Fibroblast of mammary gland (primary cell): ENCODE measurements at places on chromosomes 1 and 21.

DNA sequence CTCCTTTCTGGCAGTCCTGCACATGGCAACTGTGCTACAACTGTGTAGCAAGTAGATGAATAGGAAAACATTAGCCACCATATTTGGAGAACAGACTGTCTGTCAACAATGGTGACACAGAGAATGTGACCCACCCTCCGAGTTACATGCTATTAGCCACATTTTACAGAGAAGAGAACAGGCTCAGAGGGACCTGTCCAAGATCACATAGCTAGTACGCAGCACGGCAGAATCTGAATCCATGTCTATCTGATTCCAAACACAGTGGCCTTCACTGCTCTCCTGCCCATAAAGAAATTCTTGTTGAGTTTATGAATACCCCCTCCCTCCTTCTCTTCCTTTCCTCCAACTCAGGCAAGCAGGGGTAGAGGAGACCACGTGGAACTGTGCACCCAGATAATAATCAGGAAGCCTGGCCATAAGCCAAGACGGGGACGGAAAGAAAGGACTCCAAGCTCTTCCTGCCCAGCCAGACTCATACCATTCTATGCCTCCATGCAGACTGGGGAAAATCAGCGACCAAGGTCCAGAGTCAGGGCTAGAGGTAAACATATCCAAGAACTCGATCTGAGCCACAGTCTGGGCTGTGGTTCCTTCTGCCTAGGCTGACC, 78.8 kb downstream of the TRABD2B start:
- DNase-seq: no peak

GRCh38 chr1:23578311-23578996, 19.2 kb upstream of the ID3 start:
- peak; percentile 69 for DNase-seq

DNA sequence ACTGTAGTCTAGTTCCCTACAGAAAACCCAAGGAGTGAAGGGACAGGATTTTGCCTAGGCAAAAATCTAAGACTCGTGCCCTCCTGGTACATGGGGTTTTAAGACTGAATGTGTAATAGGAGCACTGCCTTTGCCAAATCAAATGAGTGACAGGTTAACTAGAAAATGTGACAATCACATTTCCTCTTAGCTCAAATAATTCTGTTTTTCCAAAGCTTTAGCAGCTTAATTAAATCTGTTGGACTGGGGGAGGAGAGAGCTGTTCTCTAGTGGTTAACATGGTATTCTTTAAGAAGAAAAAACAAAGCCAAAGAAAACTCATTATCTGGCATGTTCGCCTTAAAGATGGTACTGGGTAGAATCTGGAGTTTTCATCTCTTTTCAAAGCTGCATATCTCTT, 12.6 kb downstream of the FNDC5 start:
- DNase-seq: no peak

DNA sequence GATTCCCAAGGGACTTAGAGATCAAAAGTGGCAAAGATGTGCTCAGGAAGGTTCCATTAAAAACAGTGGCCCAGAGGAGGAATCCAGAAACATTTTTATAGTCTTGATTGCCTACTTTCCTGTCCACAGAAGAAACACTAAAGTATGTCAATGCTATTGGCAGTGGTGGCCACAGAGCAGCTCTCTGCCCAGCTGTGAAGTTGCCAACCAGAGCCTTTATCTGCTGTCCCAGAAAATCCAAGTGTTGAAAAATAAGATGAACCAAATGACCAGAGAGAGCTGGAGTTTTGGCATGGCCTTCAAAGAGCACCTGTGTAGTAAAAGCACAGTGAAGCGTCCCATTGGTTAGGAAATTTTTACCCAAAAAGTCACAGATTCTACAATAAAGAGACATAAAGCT, 181.2 kb downstream of the TGFBR3 start:
- DNase-seq: no peak

DNA sequence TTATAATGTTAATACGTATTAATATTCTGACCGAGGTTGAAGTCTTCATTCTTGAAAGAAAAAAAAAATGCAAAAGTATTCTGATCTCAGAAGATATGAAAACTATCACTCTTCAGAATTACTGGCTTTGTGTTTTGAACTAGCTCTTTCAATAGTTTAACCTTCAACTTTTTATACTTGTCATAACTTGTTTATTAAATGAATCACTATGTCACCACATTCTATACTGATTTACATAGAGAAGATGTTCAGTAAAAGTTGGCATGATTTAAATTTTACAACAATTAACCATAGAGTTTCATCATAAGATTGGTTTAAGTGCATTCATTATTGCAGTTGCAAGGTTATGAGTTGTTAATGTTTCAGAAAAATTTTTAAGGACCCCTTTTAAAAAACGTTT, 57.3 kb downstream of the HS2ST1 start:
- no peak for DNase-seq

- no peak for DNase-seq
Observed at GRCh38 chr1:210252621-210253051, 20.0 kb downstream of the SERTAD4 start.

- no peak for DNase-seq
Observed at GRCh38 chr1:37113285-37113997, 79.1 kb upstream of the GRIK3 start.

DNA sequence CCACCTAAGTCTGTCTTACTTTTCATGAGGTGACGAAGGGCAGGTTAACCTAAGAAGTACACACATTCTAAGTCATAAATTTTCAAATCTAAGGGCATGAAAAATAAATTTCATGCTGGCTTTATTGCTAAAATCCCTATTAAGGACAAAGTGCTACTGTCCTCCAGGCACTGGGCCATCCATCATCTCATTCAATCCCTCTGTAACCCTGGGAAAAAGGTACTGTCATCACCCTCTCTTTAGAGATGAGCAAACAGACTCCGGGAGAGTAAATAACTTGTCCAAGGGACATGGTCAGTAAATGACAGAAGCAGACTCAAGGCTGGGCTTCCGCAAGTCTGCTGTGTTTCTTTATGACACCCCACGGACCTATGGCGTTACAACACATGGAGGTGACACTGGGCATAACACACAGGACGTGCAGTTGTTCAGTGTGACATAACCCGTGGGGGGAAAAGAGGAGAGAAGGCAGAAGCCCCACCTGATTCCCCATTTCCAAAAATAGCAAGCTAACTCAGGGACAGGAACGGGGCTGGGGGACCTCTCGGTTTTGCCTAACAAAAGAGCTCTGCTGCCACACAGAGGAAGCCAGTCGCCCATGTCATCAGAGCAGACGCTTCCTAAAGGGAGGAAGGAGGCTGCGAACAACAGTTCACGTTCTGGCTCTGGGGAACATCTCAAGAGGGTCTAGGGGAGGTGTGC, 12.5 kb upstream of the SRM start:
- DNase-seq: no peak

GRCh38 chr1:46461809-46462448, 27.7 kb upstream of the DMBX1 start:
- peak; percentile 7 for DNase-seq

GRCh38 chr1:24382165-24382577, 31.4 kb downstream of the STPG1 start:
- DNase-seq: no peak

DNA sequence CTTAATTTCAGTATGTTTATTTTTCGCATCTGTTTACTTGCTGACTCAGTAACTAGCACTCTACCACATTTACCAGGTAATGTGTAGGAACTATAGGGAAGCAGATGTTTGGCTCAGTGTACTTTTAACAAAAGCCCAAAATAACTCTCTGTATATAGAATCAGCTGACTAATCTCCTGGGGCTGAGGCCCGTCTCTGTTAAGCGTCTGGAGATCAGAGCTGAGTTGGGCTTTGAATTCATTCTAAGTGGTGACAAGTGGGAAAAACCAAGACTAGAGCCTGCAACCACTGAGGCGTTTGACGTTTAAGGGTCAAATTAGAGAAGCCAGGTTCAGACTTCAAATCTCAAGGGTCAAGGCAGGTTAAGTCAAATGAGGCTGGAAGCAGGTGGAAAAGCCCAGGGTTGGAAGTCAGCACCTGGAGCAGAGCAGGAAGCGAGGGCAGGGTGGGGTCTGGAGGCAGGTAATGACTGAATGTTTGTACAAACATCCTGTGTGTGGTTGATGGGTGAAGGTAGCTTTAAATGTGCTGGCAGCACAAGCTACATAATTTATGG, 56.8 kb upstream of the LYST start:
- DNase-seq: peak; percentile 66

- DNase-seq: peak; percentile 12
Observed at GRCh38 chr1:109133815-109134214, 19.9 kb downstream of the ELAPOR1 start.

GRCh38 chr1:201127755-201128455, 921 bp upstream of the ASCL5 start:
- DNase-seq: peak; percentile 10

GRCh38 chr1:37098237-37098636, 63.9 kb upstream of the GRIK3 start:
- no peak for DNase-seq

DNA sequence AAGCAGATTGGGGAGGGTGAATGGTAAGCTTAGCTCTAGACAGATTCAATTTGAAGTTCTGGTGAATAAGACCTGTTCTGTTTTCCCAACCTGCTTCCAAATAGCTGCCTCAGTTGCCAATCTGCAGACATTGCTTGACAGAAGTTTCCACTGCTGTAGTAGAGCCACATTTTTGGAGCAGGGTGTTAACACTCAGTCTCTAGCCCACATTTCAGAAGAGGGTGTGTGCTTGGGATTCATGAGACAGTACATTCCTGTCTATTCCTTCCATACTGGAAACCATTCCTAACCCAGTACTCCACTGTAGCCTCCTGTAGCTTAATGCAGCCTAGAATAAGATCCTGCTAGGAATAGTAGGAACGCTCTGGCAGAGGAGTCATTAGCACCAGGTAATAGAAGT, 450.5 kb downstream of the NUF2 start:
- no peak for DNase-seq

DNA sequence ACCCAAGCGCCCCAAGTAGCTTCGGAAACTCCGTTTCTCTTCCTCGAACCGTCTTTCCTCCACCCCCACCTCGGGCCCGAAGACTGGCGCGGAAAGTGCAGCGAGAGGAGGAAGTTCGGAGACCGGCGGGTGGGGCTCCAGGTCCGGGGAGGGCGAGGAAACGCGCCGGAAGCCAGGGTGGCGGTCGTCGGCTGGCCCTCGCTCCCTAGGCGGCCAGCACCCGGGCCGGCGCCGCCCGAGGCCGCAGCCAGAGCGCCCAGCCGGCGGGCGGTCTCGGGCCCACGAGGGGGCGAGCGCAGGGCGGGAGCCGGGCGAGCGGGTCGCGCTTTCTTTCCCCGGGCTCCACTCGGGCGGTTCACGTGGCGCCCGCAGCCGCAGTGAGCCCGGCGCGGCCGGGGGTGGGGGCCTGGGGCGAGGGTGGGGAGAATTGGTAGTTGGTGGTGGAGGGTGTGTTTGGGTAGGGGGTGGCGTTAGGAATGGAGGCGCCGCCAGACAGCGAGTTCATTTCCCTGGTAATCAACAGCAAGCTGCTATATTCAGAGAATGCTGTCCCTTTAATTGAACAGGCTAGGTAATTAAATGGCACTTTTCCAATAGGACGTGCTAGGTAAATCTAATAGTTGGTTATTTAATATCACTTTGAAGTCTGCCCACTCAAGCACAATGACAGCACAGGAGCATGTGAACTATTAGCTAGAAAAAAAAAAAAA, 6.7 kb downstream of the LMO4 start:
- DNase-seq: no peak

DNA sequence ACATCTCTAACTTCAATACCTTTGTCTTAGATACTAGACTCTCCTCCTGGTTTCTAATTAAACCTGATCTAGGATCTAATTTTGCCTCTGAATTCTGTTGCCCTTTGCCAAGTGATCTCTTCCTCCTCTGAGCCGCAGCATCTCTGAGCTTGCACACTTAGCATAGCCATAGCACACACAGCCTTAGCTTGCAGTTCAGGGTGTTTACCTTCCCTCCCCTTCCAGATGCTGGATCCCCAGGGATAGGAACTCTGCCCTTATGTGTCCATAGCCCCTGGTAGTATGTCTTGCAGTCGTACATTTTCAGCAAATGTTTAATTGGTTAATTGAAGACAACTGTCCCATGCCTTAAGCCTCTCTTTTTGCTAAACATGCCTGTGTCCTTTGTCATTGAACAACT, 30.3 kb downstream of the SELL start:
- DNase-seq: peak; percentile 62

DNA sequence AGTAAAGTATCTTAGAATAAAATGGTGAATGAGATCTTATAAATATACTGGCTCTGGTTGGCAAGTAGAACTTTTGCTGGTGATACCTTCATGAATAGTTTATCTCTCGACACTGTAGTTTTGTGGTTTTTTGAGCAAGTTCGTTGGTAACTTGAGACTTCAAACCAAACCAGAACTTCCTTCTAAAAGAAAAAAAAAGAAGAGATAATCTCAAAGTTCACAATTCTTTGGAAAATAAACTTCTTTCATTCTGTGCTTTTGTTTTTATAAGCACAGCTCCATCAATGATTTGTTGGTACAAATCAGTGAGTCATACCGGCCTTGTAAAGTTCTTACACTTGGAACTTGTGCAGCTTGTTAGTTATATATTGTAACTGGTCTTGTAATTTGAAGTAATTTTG, 2.3 kb downstream of the HIPK1 start:
- peak; percentile 62 for DNase-seq

DNA sequence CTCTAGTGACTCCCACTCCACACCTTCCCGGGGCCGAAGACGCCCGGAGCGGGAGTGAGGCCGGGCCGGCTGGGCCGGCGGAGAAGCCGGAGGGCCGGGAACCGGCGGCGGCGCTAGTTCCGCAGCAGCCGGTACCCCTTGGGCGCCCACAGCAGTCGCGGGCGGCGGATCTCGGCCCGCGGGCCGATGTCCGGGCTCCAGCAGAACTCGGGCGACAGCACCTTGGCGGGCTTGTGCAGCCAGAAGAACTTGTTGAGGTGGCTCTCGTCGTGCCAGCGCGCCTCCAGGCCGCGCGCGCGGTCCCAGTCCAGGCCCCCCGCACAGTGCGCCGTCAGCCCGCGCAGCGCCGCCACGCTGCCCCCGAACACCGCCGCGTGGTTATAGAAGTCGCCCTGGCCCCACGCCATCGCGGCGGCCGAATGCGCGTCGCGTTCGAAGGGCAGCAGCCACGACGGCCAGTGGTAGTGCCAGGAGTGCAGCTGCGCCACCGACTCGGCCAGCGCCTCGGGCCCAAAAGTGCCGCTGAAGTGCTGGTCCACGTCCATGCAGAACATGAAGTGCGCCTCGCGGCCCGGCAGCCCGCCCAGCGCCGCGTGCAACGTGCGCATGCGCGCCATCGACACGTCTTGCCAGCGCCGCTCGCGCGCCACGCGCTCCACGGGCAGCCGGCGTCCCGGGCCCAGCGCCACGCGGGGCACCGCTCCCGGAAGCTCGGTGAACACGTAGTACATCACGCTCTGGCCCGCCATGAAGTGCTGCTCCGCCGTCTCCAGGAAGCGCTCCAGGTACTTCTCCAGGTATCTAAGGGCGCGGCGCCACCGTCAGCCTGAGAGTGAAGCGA, 14.0 kb downstream of the A3GALT2 start:
- no peak for DNase-seq

DNA sequence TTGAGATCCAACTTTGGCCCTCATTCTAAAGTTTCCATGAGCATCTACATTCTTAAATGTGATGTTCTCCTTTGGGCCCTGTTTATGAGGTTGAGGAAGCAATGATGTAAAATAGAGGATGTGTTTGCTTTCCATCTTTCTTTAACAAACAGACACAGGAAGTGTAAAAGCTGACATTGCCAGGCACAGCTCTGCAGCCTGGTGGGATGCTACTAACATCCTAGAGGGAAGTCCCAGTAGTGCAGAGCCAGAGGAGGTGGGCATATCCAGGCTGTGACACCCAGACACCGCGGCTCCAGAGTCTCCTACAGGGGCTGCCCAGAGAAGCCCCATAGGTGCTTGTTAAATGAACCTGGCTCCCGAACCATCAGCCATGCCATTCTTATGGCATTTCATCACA, 16.2 kb downstream of the OLFML2B start:
- DNase-seq: no peak
